ENCODE measurements at places on chromosomes 6 and 20.
A peak's percentile ranks its signal among the peaks of the same experiment; 100 is the strongest.

GRCh38 chr6:1988843-1989242 lies 256.6 kb downstream of the GMDS start:
- no peak for DNase-seq

- DNase-seq: no peak
Observed at GRCh38 chr6:93919365-93919764, 500.0 kb upstream of the EPHA7 start.

DNA sequence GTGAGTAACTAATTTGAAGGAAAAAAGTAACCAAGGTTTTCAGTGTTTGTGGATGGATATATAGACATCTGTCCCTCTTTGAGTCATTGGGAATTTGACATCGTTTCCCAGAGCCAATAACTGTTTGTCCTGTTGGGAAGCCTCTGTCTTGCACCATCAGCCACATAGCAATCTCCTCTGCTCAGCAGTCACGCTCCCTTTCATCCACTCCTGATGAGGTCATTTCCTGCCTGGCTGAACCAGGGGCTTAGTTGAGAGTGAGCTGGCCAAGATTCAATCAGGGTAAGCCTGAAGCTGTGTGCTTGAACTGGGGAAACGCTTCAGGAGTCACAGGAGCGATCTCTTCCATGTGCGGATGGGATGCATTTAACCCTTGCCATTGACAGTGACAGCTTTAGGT lies 121.5 kb upstream of the FOXQ1 start:
- peak; percentile 95 for DNase-seq

DNA sequence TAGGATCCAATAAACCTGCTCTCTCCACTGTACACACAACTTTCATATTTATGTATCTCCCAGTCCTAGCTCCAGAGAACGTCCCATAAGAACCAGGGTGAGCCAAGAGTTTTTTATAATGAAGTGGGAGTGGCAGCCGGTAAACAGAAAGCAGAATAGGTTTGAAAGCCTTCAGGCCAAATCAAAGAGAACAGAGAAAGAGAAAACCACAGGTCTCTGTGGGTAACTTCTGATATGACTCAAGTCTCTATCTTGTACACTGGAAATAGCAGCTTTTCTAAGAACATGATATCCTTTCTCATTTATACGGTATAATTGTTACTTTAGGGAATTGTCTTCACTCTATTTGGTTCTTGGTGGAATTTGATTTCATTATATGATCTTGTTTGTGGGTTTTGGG lies 273.6 kb downstream of the PACRG start:
- DNase-seq: no peak

GRCh38 chr20:63974402-63975200 lies 4.8 kb downstream of the SAMD10 start:
- no peak for DNase-seq

DNA sequence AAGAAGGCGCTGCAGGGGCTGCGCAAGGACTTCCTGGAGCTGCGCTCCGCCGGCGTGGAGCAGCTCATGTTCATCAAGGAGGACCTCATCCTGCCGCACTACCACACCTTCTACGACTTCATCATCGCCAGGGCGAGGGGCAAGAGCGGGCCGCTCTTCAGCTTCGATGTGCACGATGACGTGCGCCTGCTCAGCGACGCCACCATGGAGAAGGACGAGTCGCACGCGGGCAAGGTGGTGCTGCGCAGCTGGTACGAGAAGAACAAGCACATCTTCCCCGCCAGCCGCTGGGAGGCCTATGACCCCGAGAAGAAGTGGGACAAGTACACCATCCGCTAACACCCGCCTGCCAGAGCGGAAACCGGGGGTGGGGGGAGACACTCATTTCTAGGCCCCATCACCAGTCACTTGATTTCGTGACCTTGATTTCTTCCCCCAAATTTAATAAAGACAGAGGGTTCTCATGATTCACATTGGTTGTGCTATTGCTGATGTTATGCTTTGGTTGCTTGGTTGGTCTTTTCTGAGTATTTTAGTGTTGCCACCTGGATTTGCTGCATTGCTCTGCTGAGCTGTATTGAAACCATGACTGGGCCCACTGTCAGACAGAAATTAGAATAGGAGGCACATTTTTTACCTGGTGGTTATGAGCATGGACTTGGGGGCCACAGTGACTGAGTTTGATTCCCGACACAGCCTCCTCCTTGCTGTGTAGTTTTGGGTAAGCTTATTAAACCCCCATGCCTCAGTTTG lies 1.5 kb downstream of the FAM50B start:
- no peak for DNase-seq

- peak; percentile 90 for DNase-seq
Observed at GRCh38 chr6:3929281-3929798, 80.2 kb downstream of the FAM50B start.

- DNase-seq: no peak
Observed at GRCh38 chr6:163250116-163250515, 164.4 kb upstream of the QKI start.

- no peak for DNase-seq
Observed at GRCh38 chr6:144035416-144035815, 27.4 kb upstream of the PLAGL1 start.

DNA sequence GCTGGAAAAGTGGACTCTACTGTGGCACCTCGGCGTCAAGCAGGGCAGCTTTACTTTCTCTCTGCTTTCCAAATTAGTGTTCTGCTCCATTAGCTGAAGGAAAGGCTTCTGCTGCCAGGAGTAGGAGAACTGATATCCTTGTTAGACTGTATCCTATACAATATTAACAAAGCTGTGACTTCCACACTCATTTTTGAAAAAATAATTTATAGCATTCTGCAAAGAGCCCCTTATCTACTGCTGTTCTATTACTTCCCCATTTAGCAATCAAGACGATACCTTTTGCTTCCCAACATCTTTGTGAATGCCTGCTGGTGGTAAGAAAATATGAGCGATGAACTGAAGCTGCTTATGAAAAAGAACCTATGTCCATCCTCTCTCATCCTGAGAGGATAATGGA lies 151.1 kb downstream of the UBE3D start:
- DNase-seq: no peak

- DNase-seq: peak; percentile 48
Observed at GRCh38 chr6:144349690-144350527, 64.8 kb downstream of the UTRN start.

GRCh38 chr20:53148771-53149147 lies 176.6 kb downstream of the TSHZ2 start:
- DNase-seq: no peak

GRCh38 chr6:147870506-147871110 lies 362.1 kb downstream of the SAMD5 start:
- peak; percentile 20 for DNase-seq

GRCh38 chr20:51014797-51015722 lies 7.8 kb downstream of the KCNG1 start:
- peak; percentile 87 for DNase-seq

GRCh38 chr6:13098793-13099570 lies 229.4 kb downstream of the TBC1D7 start:
- DNase-seq: no peak

GRCh38 chr6:44044154-44044539 lies 83.1 kb downstream of the MRPL14 start:
- DNase-seq: no peak

- DNase-seq: no peak
Observed at GRCh38 chr20:1953621-1954020, 40.2 kb downstream of the PDYN start.

GRCh38 chr6:137698636-137699030 lies 168.4 kb upstream of the TNFAIP3 start:
- DNase-seq: no peak

DNA sequence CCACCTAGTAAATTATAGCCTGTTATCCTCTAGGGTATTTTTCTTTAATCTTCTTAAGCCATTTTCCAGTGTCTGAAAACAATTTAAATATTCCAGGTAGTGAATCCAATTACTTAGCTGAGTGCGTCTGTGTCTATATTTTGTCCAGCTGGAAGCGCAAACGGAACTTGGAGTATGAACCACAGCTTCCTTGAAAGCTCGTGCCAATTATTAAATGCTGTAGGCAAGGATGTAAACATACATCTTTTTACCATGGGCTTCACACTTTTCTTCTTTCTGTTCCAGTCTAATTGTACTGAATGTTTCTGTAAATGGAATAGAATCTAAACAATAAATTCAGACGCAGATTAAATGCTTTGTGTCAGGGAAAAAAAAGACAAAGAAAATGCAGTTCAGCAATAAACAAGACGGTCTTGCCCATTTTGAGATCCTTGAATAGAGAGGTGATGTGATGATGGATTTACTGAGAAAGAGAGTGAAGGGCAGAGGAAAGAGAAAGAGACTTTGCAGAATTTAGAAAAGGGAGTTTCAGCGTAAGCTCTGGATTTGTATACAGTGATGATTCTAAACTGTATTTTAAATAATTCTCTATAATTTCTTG lies 1.9 kb downstream of the PLCB1 start:
- no peak for DNase-seq

DNA sequence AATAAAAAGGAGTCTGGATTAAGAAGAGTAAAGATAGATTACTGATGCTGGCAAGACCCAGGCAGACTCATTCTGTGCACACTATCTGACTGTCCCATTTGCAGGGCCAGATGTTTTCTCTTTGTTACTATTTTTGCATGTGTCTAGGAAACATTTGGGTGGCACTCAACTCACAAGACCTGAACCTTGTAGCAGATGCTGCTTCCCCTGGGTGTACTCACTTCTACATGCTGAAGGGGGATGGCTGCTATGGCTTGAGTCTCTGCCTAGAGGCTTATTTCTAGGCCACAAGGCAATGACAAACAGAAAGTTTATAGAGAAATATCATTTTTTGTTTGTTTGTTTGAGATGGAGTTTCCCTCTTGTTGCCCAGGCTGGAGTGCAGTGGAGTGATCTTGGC lies 351.4 kb downstream of the FOXA2 start:
- DNase-seq: no peak

GRCh38 chr6:80094017-80094416 lies 12.5 kb upstream of the BCKDHB start:
- DNase-seq: peak; percentile 72

GRCh38 chr6:148212366-148212765 lies 130.3 kb upstream of the SASH1 start:
- DNase-seq: no peak

DNA sequence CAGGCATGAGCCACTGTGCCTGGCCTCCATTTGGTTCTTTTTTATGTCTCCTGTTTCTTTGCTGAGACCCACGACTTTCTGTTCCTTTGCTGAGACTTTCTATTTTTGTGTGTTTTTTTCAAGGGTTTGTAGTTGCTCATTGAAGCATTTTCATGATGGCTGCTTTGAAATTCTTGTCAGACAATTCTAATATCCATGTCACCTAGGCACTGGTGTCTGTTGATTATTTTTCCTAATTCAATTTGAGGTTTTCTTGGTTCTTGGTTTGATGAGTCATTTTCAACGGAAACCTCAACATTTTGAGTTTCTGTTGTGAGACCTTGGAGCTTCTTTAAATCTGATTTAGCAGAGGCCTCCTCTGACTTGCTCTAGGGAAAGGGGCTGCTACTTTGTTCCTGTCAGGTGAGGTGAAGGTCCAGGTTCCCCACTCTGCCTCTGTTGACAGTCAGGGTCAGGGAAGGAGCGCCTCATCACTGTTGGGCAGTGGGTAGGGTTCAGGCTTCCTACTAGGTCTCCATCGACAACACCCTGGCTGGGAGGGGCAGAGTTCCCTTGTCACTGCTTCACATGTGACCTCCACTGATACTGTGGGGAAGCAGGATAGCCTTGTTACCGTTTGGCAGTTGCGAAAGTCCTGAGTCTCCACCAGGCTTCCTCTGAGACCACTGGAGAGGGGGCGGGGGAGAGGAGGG lies 67.2 kb upstream of the RNF24 start:
- peak; percentile 55 for DNase-seq

GRCh38 chr6:36897609-36898008 lies 11.9 kb downstream of the C6orf89 start:
- DNase-seq: no peak

DNA sequence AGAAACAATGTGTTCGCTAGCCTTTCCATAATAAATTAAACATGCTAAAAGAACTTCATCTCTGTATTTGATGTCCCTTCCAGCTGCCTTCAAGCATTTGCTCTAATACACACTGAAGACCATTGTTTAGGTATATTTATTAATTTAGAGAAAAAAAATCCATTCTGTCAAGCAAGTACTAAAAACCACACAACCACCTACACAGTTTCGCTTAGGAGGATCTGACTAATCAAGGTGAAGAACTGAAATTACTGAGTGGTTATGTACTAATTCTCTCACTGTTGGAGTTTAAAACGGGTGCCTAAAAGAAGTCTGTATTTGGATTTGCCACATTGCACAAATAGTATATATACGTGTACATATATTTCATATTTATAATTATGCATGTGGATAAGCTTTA lies 58.9 kb downstream of the GMDS start:
- DNase-seq: no peak

DNA sequence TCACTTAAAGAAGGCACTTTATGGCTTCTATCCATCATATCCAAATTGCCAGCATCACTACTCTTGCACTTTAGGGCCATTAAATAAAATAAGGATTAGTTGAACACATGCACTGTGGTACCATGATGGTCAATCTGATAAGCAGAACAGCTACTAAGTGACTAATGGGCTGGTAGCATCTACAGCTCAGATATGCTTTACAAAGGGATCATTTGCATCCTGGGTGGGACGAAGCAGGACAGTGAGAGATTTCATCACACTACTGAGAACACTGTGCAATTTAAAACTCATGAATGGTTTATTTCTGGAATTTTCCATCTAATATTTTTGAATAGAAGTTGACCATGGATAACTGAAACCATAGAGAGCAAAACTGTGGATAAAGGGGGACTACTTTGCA lies 25.1 kb upstream of the ZSCAN9 start:
- no peak for DNase-seq

DNA sequence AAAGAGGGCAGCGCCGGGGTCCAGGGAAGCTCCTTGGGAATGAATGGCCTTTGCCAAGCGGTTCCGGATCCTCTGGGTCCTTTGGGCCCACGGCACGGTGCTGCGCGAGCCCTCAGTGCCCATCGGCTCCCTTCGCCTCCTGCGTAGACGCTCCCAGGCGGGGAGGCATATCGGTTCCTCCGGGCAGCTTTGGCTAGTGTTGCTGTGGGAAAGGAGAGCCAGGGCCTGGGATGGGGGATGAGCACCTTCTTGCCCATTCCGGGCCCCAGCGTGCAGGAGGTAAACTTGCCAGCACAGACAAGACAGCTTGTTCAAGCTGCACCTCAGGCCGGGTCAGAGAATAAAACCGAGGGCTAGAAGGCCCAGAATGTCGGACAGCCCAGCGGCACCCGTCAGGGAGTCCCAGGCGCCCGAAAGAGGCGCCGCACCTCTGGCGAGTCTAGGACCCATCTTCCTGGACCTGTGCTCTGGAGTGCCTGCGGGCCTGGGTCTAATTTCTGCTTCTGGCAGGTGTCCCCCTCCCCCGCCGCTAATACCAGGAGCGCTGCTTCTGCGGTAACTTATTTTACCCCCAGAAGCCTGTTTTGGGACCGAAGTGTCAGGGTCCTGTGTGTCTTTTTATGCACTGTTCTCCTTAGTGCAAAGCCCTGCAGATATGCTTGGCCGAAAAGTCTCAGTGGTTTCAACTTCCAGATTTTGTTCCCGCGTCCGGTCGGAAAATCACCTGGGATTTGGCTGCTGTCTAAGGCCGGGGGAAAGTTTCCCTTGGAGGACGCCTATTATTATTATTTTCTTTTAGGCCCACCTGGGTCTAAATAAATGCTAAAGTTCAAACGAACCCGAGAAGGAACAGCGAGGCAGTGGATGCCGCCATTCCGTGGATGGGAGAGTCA lies 1.7 kb upstream of the TFAP2C start:
- DNase-seq: no peak

GRCh38 chr6:88574651-88575050 lies 388.8 kb downstream of the RNGTT start:
- no peak for DNase-seq

Data from adipocyte (in vitro differentiated cells).